ENCODE measurements at places on chromosomes 16 and 17. TPM values are rescaled to one million over a fixed set of nuclear protein-coding genes. Genes with fewer than 3 reads are reported as not detected.

The MPP3 gene
- total RNA-seq, result not detected

The GSG1L gene
- not detected for total RNA-seq

The RRAD gene
- total RNA-seq, result 0.52 TPM

The C1QL1 gene
- not detected for total RNA-seq

The RAMP2 gene
- not detected for total RNA-seq

The ZNF213 gene
- total RNA-seq, result 3.1 TPM

The ZNF207 gene
- 259 TPM for total RNA-seq

DNA sequence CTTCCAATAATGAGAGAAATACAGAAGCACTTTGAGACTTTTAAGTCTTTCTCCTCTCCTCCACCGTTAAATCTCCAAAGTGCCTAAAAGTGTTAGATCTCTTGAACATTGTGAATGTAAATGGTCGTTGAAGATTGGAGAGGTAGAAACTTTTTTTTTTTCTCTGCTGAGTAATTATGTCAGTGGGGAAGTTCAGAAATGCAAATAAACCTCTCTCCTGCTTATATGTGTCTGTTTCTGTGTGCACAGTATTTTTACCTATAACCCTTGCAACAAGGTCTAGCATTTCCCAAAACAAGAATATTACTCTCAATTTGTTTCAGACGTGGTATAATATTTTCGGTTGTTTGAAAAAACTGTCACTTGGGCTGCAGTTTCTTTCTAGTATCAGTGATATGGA lies 833.6 kb upstream of the CDH8 start:
- no peaks in the 10 kb centered on the region for H3K27me3 ChIP-seq
- H3K36me3 ChIP-seq, result no peaks in the 10 kb centered on the region
- no peak for DNase-seq
- no peaks in the 10 kb centered on the region for H3K4me1 ChIP-seq
- H3K4me3 ChIP-seq, result no peak overlapping the region

GRCh38 chr16:27704252-27704651 lies 154.3 kb downstream of the KATNIP start:
- no peak overlapping the region for H3K27ac ChIP-seq
- DNase-seq, result no peak
- no peaks in the 10 kb centered on the region for H3K4me1 ChIP-seq
- H3K36me3 ChIP-seq, result peaks cover 9% of the 10 kb centered on the region
- no peaks in the 10 kb centered on the region for H3K27me3 ChIP-seq
- no peak overlapping the region for H3K4me3 ChIP-seq

GRCh38 chr17:29069526-29070041 lies 26.6 kb downstream of the PIPOX start:
- DNase-seq, result no peak
- H3K27me3 ChIP-seq, result no peaks in the 10 kb centered on the region
- H3K4me3 ChIP-seq, result no peak overlapping the region
- peaks cover 4% of the 10 kb centered on the region for H3K4me1 ChIP-seq

GRCh38 chr17:77676237-77676661 lies 282.3 kb upstream of the TNRC6C start:
- peaks cover 5% of the 10 kb centered on the region for H3K27me3 ChIP-seq
- peaks cover 10% of the 10 kb centered on the region for H3K36me3 ChIP-seq
- no peak overlapping the region for H3K27ac ChIP-seq
- no peak for DNase-seq

- H3K4me3 ChIP-seq, result no peak overlapping the region
- H3K36me3 ChIP-seq, result no peaks in the 10 kb centered on the region
- no peaks in the 10 kb centered on the region for H3K27me3 ChIP-seq
- H3K27ac ChIP-seq, result peak overlapping the region; percentile 89
These were observed 4.8 kb upstream of the MEAK7 start for GRCh38 chr16:84509032-84509950.

- no peaks in the 10 kb centered on the region for H3K27me3 ChIP-seq
- peak within 1 kb of the TSS; percentile 98 for H3K4me3 ChIP-seq
- H3K36me3 ChIP-seq, result peaks cover 2% of the 10 kb centered on the region
- H3K4me1 ChIP-seq, result peaks cover 48% of the 10 kb centered on the region
- peak within 1 kb of the TSS; percentile 89 for H3K27ac ChIP-seq
These were observed at the start of gene CACNB1 for GRCh38 chr17:39197380-39198185. TSS of gene CACNB1 (minus strand) at chr17:39197669. CDS start at chr17:39197495, 174 bp downstream.

DNA sequence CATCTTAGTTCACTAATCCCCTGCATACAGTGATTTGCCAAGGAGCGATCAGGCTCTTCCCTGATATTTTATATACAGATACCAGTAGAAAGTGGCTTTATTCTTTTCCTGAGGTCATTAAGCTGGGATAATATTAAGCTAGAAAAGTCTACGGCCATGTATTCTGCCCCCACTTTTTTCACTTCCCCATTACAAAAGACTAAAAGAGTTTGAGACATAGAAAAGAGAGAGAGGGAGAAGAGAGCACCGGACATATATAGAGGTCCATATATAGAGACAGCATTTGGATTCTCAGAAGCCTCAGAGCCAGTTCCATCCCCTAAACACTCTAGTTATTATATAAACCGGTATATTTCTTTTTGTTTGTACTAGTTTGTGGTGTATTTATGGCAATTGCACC lies 166.5 kb upstream of the ANKFN1 start:
- no peaks in the 10 kb centered on the region for H3K36me3 ChIP-seq
- no peaks in the 10 kb centered on the region for H3K4me1 ChIP-seq
- H3K27me3 ChIP-seq, result peaks cover under 1% of the 10 kb centered on the region
- no peak overlapping the region for H3K4me3 ChIP-seq

- peak overlapping the region; percentile 0 for H3K27ac ChIP-seq
- no peak overlapping the region for H3K4me3 ChIP-seq
- no peak for DNase-seq
- peaks cover 3% of the 10 kb centered on the region for H3K36me3 ChIP-seq
- peaks cover 42% of the 10 kb centered on the region for H3K4me1 ChIP-seq
These were observed 3.7 kb downstream of the FTO start for GRCh38 chr16:53707671-53708070.

DNA sequence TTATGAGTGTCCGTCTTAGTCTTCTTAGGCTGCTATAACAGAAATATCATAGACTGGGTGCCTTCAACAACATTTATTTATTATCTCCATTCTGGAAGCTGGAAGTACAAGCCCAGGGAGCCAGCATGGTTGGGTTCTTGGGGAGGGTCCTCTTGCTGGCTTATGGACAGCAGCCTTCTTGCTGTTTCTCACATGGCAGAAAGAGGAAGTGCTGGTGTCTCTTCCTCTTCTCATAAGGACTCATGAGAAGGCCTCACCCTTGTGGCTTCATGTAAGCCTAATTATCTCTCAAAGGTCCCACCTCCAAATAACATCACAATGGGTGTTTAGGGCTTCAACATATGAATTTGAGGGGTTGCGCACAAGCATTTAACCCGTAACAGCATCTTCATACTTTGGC lies 207.0 kb upstream of the COX10 start:
- H3K4me1 ChIP-seq, result no peaks in the 10 kb centered on the region
- H3K27ac ChIP-seq, result no peak overlapping the region
- H3K27me3 ChIP-seq, result no peaks in the 10 kb centered on the region
- DNase-seq, result no peak
- no peaks in the 10 kb centered on the region for H3K36me3 ChIP-seq

DNA sequence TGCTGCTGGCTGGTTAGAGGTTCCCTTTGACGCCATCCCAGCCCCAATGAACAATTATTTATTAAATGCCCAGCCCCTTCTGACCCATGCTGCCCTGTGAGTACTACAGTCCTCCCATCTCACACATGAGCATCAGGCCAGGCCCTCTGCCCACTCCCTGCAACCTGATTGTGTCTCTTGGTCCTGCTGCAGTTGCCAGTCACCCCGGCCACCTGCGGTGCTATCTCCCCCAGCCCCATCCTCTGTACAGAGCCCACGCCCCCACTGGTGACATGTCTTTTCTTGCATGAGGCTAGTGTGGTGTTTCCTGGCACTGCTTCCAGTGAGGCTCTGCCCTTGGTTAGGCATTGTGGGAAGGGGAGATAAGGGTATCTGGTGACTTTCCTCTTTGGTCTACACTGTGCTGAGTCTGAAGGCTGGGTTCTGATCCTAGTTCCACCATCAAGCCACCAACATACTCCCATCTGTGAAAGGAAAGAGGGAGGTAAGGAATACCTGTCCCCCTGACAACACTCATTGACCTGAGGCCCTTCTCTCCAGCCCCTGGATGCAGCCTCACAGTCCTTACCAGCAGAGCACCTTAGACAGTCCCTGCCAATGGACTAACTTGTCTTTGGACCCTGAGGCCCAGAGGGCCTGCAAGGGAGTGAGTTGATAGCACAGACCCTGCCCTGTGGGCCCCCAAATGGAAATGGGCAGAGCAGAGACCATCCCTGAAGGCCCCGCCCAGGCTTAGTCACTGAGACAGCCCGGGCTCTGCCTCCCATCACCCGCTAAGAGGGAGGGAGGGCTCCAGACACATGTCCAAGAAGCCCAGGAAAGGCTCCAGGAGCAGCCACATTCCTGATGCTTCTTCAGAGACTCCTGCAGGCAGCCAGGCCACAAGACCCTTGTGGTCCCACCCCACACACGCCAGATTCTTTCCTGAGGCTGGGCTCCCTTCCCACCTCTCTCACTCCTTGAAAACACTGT lies 11.3 kb downstream of the CX3CL1 start:
- no peaks in the 10 kb centered on the region for H3K36me3 ChIP-seq
- peaks cover 2% of the 10 kb centered on the region for H3K27me3 ChIP-seq
- DNase-seq, result no peak
- H3K27ac ChIP-seq, result no peak overlapping the region
- no peak overlapping the region for H3K4me3 ChIP-seq
- H3K4me1 ChIP-seq, result peaks cover 5% of the 10 kb centered on the region

- DNase-seq, result no peak
- peaks cover 9% of the 10 kb centered on the region for H3K36me3 ChIP-seq
- no peak overlapping the region for H3K27ac ChIP-seq
- peaks cover 16% of the 10 kb centered on the region for H3K4me1 ChIP-seq
These were observed 18.2 kb downstream of the ATXN1L start for GRCh38 chr16:71863995-71864394.

- no peaks in the 10 kb centered on the region for H3K36me3 ChIP-seq
- H3K27me3 ChIP-seq, result no peaks in the 10 kb centered on the region
- no peak overlapping the region for H3K27ac ChIP-seq
- no peak for DNase-seq
- H3K4me1 ChIP-seq, result peaks cover 6% of the 10 kb centered on the region
These were observed 52.7 kb downstream of the TMEM235 start for GRCh38 chr17:78284146-78284545.

- DNase-seq, result no peak
- no peak overlapping the region for H3K4me3 ChIP-seq
- H3K27me3 ChIP-seq, result peaks cover 89% of the 10 kb centered on the region
- H3K36me3 ChIP-seq, result peaks cover 12% of the 10 kb centered on the region
- peaks cover 10% of the 10 kb centered on the region for H3K4me1 ChIP-seq
- no peak overlapping the region for H3K27ac ChIP-seq
These were observed 5.3 kb upstream of the DDX52 start for GRCh38 chr17:37648555-37648954.

DNA sequence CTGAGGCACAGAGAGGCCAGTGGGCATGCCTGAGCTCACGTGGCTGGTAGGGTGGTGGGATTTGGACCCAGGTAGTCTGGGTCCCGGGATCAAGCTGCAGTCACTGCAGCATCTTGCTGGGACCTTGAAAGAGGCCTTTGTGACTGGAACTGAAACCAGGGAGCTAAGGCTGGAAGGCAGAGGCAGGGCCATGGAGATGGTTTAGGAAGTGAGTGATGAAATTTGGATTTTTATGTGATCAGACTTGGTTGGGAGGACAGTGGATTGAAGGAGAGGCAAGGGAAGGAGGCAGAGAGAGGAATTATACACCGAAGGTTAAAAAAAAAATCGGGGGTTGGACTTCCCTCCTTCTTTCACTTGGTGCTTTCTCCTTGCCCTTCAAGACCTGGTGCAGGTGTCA lies 255.4 kb upstream of the CACNG5 start:
- no peak overlapping the region for H3K4me3 ChIP-seq
- no peak overlapping the region for H3K27ac ChIP-seq
- DNase-seq, result no peak

DNA sequence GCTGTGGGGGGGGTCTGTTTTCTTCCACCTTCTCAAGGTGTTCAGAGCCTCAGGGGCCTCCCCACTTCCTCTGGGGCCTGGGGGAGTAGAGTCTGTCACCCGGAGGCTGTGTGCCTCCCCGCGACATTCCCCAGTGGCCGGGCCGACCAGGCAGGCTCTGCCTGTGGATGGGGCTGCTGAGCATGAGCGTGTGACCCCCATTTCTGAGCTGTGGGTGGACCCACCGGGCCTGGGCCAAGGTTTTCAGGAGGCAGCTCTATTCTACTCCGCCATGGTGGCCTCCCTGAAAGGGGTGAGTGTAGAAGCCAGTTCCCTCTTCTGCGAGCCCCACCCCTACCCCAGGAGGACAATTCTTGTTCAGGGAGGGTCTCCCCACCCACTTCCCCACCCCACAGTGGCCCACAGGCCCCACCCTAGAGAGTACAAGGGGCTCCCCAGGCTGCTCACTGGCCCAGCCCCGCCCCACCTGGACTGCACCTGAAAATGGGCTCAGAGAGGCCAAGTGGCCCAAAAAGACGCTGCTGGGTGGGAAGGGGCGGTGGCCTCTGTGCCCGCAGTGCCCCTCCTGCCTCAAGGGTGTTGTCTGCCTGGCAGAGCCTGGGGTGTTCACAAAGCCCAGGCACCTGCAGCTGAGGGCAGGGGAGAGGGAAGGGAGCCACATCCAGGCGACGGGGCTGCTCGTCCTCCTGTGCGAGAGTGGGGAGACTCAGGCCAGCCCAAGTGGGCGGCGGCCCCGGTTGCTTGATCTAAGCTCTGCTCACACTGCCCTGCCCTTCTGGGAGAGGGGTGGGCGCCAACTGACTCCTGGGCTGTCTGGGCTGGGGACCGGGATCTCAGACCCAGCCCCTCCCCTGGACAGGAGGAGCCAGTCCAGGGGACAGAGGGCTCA lies 1.3 kb downstream of the MSLN start:
- H3K36me3 ChIP-seq, result no peaks in the 10 kb centered on the region
- H3K27ac ChIP-seq, result no peak overlapping the region
- no peaks in the 10 kb centered on the region for H3K27me3 ChIP-seq
- no peak overlapping the region for H3K4me3 ChIP-seq

- H3K4me3 ChIP-seq, result peak overlapping the region; percentile 47
- no peak for DNase-seq
These were observed 14.4 kb downstream of the GJD3 start for GRCh38 chr17:40349895-40350688.

DNA sequence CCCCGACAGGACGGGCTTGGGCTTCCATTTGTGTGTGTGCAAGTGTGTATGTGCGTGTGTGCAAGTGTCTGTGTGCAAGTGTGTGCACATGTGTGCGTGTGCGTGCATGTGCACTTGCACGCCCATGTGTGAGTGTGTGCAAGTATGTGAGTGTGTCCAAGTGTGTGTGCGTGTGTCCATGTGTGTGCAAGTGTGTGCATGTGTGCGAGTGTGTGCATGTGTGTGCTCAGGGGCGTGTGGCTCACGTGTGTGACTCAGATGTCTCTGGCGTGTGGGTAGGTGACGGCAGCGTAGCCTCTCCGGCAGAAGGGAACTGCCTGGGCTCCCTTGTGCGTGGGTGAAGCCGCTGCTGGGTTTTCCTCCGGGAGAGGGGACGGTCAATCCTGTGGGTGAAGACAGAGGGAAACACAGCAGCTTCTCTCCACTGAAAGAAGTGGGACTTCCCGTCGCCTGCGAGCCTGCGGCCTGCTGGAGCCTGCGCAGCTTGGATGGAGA lies 23.1 kb upstream of the ITGAX start:
- peaks cover 33% of the 10 kb centered on the region for H3K27me3 ChIP-seq
- peaks cover 13% of the 10 kb centered on the region for H3K36me3 ChIP-seq

GRCh38 chr17:80605326-80606066 lies 60.9 kb downstream of the RPTOR start:
- peaks cover 43% of the 10 kb centered on the region for H3K4me1 ChIP-seq
- no peak for DNase-seq
- H3K4me3 ChIP-seq, result peak overlapping the region; percentile 74
- H3K36me3 ChIP-seq, result no peaks in the 10 kb centered on the region
- H3K27ac ChIP-seq, result peak overlapping the region; percentile 90
